ENCODE measurements at places on chromosomes 3 and 15. TPM values are rescaled to one million over a fixed set of nuclear protein-coding genes. Genes with fewer than 3 reads are reported as not detected.

Gene LRRC49
- total RNA-seq: 28.6 TPM

Gene CSPG4
- total RNA-seq: 1.1 TPM

Gene SOX14
- not detected for total RNA-seq

Gene DNAH1
- 8.9 TPM for total RNA-seq

Gene SLC38A3
- not detected for total RNA-seq

Gene CPNE4
- 2.7 TPM for total RNA-seq

Gene DHX36
- 147 TPM for total RNA-seq

Gene WDR72
- total RNA-seq: 1.1 TPM

Gene CCR1
- total RNA-seq: not detected

Gene WDR76
- 4.7 TPM for total RNA-seq

Gene SCAANT1
- total RNA-seq: not detected

Gene CD200
- total RNA-seq: 67.9 TPM

- DNase-seq: no peak
Measured at GRCh38 chr3:178434206-178434805, 101.9 kb upstream of the KCNMB2 start.

- no peak for DNase-seq
Measured at GRCh38 chr3:141353652-141354495, 14.4 kb upstream of the ZBTB38 start.

GRCh38 chr3:131933665-131934064 lies 101.1 kb downstream of the CPNE4 start:
- no peak for DNase-seq

DNA sequence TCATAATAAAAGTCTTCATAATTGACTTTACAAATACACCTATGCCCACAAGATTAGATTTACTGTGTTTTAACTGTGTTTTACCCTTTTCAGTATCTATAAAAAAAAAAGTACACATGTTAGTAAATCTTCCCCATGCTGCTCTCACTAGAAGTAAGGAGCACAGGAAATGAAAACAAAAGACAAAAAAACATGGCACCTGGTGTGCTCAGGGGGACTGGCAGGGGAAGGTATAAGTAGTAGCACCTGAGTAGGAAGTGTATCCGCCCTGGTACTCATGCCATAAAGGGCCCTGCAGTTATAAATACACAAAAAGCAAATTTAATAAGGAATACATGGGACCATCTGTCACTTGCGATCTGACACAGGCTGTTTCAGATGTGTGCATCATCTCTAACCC lies 8.9 kb upstream of the ALDH1A2 start:
- no peak for DNase-seq

GRCh38 chr3:41629072-41629471 lies 332.8 kb downstream of the ULK4 start:
- DNase-seq: no peak

DNA sequence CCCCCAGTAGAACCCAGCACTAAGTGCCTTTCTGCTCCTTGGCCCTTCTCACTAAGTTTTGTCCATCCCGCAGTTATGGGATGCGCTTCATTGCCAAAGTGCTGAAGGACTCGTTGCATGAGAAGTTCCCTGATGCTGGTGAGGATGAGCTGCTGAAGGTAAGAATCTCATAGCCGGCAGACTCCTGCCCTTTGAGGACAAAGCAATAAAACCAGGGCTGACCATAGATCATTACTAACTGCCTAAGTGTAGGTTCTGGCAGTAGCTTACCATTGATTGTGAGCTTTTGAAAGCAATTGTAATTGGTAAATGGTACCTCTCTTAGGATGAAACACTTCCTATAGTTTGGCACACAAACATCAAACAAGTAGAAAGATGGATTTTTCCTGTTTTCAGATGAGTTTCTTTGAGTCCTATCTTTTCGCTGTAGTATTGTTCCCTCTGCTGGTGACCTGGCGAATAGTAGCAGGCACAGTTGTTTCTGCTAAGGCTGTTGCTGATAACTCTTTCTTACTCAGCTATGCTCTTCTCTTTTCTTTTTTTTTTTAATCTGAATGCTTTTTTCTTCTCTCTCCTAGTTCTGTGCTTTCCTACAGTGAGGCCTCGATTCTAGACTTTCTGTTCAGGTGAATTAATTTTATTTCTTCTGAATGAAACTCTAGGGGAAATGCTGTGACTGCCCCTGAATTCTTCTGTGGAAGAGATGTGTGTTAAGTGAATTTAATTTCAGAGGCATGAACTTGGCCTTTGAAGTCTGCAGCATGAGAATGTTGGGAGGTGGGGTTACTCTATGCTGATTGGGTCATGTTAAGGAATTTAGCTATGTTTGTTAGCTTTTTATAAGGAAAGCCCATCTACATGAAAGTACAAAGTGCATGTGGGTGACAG lies 47.4 kb upstream of the CRTC3 start:
- peak; percentile 54 for DNase-seq

DNA sequence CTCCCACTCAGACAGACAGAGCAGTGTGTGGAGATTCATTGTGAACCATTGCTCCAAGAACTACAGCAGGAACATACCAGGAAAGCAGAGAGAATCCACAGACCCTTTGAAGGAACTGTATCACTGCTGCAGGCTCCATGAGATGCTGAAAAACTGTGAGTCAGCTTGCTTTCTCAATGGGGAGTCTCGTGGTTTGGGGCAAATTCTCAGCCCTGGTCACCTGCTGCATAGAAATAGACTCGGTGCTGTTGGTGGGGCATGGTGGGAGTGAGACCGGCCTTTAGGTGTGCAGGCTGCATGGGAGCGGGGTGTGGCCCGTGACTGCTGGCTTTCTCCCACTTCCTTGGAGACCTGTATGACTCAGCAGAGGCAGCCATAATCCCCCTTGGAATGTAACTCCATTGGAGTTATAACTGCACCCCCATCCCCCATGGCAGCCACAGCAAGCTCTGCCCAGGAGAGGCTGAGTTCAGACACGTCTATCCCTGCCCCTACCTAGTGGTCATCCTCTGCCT lies 35.6 kb downstream of the ALCAM start:
- DNase-seq: no peak

GRCh38 chr15:39130556-39131379 lies 450.1 kb upstream of the THBS1 start:
- no peak for DNase-seq

DNA sequence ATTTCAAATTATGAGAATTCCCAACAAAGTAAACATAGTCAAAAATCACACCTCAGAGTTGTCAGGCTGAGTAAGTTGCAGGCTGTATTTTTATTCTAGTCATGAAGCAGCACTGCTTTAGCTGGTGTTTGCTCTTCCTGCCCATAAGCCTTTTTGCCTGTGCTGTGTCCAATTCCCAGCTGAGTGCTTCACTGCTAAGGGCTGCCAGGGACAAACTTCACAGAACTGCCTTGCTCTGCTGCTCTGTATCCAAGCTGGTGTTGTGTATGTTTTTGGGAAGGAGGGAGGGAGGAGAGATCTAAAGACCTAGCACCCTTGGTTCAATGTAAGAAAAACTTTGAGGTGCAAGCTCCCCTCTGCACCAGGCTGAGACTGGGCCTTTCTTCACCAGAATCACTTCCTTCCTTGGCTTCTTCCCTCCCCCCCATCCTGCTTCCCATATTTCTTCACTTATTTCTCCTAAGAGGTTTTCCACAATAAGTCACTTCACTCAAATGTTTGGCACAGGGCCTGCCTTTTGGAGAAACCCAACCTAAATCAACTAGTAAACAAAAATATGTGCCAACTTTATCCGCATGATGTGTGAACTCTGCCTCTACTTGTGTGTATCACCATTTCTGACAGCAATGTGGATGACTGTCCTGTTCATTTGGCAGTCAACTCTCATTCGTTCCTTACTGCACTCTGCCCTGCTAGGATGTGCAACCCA lies 156.1 kb downstream of the TBL1XR1 start:
- no peak for DNase-seq

- DNase-seq: no peak
Measured at GRCh38 chr3:123590685-123591450, 6.0 kb upstream of the HACD2 start.

- DNase-seq: peak; percentile 82
Measured at GRCh38 chr15:75842722-75843677, at the start of gene UBE2Q2. TSS of gene UBE2Q2 (plus strand) at chr15:75843447. CDS start at chr15:75843667, 220 bp downstream.

- no peak for DNase-seq
Measured at GRCh38 chr3:193347521-193348501, 30.7 kb downstream of the ATP13A5 start.

DNA sequence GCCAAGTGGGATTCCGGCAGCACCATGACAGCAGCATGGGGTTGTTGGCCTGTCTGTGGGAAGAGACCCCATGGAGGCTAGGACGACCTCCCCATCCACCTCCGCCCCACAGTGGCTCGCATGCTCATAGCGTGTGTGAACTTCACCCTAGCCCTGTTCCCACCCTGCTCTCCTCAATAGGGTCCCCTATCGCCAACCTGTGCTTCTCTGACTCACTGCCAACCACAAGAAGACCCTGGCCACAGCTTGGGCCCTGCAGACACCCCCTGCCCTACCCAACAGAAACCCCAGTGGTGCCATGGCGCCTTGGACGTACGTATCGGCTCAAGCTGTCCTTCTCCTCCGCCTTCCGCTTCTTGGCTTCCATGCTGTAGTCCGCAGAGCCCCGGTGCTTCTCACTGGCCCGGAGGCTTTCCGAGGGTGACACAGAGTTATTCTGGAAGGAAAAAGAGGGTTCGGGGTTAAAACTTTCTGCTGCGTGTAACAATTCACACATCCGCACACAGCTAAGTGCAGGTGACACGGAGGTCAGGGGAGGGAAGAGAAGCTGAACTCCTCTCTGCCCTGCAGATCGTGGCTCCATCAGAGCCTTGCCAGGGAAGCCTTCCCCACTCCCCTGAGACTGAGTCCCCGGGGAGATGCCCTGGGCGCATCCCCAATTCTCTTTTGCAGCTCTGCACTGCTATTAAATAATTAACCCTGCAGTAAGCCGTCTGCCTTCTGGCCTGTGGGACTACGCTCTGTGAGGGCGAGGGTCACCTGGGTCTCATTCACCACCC lies 37.3 kb downstream of the TLE3 start:
- no peak for DNase-seq

- no peak for DNase-seq
Measured at GRCh38 chr15:38720893-38721567, 156.4 kb upstream of the RASGRP1 start.

GRCh38 chr3:157107037-157107436 lies 52.9 kb downstream of the CCNL1 start:
- DNase-seq: no peak

- DNase-seq: no peak
Measured at GRCh38 chr3:141440942-141441341, 45.9 kb upstream of the RASA2 start.

GRCh38 chr3:172051310-172051956 lies 12.1 kb downstream of the FNDC3B start:
- no peak for DNase-seq

- no peak for DNase-seq
Measured at GRCh38 chr15:100932676-100933348, 13.7 kb downstream of the LRRK1 start.

- DNase-seq: no peak
Measured at GRCh38 chr3:98964784-98965183, 63.3 kb upstream of the DCBLD2 start.

Data from glutamatergic neuron (in vitro differentiated cells).